NCI-H510A treated with DMSO at 0.1 percent for 48 hours (cell line): ENCODE measurements at places on chromosomes 11 and 22.

- DNase-seq, result peak; percentile 52
These were observed 120.1 kb downstream of the GALNT18 start for GRCh38 chr11:11501546-11502262.

- no peak for DNase-seq
These were observed 82.5 kb downstream of the ARL14EP start for GRCh38 chr11:30405385-30405784.

DNA sequence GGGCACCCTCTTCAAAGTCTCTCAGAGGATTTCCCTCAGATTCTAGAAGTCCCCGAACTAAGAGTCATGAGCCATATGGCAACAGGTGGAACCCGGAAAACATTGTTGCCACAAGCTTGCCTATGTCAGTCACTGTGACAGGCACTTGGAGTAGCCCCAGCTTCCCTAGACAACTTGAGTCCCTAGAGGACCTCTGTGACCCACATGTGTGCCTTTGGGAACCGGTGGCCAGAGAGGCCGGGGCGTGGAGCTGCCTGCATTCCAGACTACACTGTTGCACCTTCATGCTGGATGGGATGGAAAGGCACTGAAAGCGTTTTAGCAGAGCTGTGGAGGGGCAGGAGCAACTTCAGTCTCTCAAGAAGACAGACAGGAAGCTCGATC lies 12.1 kb downstream of the SLC37A2 start:
- DNase-seq, result no peak

- no peak for DNase-seq
These were observed 141.0 kb downstream of the ARHGAP42 start for GRCh38 chr11:100827934-100828661.

DNA sequence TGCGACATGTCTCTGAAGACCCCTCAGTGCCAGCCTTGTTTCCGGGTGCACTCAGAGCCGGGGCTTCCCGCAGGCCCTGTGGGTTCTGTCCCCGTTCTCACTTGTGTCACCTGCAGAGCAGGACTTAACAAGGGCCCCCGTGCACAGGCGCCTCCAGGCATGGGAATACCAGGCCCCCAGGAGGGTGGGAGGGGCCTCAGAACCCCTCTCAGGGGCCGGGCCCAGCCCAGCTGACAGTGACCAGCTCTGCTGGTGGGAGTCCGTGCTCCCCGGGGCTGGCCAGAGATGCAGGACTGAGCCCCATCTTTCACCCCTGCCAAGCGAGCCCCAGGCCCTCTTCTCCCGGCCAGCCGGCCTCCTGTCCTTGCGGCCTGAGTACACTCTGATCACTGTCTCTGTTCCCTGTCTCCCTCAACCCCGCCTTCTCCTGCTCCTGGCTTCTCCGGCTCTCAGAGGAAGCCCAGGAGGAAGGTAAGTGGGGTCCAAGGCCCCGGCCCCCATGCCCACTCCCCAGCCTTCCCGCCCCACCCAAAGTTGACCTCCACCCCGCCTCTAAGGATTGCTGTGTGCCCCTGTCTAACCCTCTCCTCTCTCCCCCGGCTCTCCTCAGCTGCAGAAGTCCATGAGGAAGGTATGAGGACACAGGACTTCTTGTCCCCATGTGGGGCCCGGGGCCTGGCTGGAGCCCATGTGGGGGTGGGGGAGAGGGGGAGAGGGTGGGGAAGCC lies 5.3 kb downstream of the TNNT3 start:
- DNase-seq, result no peak

- DNase-seq, result no peak
These were observed 48.4 kb upstream of the POLD3 start for GRCh38 chr11:74543991-74544390.

- DNase-seq, result no peak
These were observed 4.5 kb upstream of the FGF3 start for GRCh38 chr11:69823641-69824265.

DNA sequence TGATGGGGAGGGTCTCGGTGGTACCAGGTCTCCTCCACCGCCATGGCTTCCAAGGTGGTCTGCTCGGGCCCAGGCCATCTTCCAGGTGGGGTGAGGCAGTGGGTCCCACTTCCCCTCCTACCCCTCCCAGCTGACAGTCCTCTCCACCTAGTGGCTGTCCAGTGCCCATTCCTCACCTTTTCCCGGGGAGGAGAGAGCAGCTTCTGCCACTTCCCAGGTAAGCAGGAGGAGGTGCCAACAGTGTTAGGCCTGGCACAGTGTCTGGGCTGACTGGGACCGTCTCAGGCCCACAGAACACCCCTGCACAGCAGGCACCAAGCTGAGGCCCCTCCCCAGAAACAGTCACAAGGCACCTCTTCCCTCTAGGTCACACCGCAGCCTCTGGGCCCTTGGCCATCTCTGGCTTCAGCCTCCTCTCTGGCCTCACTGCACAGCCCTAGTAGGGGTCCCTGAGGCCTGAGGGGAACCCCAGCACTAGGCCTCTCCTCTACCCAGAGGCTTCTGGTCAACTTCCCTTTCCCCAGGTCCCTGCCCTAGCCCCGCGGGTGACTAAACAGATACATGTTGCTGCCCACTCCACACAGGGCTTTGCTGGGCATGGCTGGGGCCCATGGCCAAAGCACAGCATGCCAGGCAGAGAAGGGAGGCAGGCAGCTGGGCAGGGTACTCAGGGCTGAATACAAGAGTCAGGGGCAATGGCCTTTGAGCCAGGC lies 2.3 kb upstream of the ANKRD13D start:
- DNase-seq, result no peak

GRCh38 chr11:2762031-2762380 lies 62.2 kb upstream of the KCNQ1OT1 start:
- no peak for DNase-seq

- peak; percentile 29 for DNase-seq
These were observed at the start of gene BCO2 for GRCh38 chr11:112174789-112175598. Gene BCO2 (plus strand): TSS chr11:112175512. CDS start chr11:112175602, 90 bp downstream.

GRCh38 chr11:63770763-63771162 lies 2.2 kb upstream of the ZFTA start:
- DNase-seq, result no peak

DNA sequence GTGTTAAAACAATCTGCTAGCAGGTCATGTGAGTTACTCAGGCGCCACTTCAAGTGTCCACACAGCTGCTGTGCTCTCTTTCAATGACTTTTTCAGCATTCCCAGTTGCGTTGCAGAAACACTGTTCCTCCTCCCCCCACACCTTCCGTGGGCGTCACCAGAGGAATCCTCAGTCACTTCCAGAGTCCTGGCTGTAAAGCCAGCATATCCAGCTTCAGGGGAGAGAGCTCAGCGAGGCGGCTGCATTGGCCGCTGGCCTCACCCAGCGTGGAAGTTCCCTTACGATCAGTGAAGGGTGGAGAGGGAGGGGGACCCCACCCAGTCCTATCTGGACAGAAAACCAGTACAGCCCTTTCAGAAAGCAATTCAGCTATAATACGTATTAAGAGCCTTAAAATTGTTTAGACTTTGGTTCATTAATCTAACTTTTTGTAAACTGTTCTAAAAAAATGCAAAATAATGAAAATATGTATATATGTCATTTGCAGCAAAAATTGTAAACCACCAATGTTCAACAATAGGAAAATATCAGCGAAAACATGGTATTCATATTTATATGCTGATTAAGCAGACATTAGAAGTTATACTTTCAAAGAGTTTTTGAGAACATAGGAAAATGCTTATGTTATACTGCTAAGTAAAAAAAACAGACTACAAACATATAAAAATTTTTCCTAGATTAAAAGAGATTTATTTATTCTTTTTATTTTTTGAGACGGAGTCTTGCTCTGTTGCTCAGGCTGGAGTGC lies 2.8 kb upstream of the ANO9 start:
- DNase-seq, result peak; percentile 62

DNA sequence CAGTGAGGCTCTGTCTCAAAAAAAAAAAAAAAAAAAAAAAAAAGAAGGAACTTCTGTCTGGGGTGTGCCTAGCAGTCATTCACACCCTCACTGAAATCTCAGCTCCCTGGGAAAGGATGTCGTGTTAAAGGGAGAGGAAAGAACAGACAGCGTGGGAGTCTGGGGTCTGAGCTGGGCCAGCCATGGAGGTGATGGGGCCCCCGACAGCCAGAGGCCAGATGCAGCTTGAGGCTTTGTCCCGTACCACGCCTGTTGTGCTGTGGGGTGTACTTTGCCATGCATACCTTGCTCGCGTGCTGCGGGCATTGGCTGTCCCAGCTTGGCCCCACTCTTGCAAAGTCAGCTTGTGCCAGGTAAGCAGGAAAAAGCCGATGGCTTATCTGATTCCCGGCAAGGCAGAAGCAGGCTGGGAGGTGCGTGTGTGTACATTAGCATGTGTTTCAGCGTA lies 4.6 kb downstream of the SYT12 start:
- no peak for DNase-seq

GRCh38 chr11:65798882-65799281 lies 12.0 kb downstream of the OVOL1 start:
- DNase-seq, result no peak

DNA sequence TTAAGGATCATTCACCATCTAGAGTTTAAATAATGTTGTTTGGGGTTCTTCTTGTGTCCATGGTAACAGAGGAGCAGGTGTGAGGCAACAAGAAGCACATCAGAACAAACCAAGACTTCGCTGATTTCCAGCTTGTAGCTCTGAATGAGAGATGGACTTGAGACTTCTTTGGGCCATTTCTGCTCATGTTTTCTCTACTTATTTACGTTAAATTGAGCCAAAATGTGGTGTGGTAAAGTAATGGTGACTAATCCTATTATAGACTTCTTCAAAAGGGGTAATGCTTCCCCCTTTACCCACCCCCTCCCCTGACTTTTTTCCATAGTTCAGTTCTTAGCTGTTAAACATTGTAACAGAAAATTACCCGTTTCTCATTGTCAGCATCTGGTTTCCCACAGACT lies 65.2 kb downstream of the CSTPP1 start:
- DNase-seq, result no peak

- no peak for DNase-seq
These were observed 89.4 kb upstream of the CLMP start for GRCh38 chr11:123284454-123284853.

DNA sequence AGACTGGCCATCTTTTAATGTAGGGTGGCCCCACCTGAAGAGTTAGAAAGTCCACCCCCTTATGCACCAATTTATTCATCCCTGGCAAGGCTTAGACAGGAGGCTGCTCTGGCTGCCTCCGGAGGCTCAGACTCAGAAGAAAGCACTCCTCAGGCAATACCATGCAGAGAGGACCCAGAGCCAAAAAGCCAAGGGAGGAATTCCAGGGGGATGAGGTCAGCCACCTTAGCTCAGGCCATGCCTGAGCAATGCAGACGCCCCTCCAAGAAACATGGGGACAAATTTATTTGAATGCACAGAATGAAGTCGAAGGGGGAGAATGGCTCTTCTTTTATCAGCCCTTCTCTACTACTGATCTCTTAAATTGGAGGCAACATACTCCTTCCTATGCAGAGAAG lies 39.7 kb upstream of the GLYAT start:
- no peak for DNase-seq

- no peak for DNase-seq
These were observed 47.7 kb downstream of the DNAJC24 start for GRCh38 chr11:31417357-31417756.

DNA sequence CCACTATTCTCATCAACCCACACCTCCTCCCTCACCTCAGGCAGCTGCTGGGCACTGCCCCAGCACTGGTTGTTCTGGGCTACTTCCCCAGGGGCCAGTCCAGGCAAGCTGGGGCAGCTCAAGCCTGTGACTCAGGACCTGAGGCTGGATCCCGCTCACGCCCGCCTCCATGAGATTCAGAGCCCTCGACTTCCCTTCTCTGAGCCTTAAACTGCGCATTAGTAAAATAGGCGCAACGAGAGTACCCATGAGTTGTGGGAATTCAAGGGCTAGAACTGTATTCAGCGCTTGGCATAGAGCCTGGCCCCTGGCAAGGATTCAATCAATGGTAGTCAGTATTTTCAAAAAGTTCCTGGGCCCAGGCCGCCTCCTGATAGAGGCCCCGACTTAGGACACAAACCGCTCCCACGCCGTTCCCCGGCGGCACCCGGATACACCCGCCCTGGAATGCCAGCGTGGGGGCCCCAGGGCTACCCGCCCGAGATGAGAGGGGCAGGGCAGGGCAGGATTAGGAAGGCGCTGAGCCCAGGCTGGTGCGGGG lies 723 bp upstream of the CD82 start:
- peak; percentile 43 for DNase-seq

DNA sequence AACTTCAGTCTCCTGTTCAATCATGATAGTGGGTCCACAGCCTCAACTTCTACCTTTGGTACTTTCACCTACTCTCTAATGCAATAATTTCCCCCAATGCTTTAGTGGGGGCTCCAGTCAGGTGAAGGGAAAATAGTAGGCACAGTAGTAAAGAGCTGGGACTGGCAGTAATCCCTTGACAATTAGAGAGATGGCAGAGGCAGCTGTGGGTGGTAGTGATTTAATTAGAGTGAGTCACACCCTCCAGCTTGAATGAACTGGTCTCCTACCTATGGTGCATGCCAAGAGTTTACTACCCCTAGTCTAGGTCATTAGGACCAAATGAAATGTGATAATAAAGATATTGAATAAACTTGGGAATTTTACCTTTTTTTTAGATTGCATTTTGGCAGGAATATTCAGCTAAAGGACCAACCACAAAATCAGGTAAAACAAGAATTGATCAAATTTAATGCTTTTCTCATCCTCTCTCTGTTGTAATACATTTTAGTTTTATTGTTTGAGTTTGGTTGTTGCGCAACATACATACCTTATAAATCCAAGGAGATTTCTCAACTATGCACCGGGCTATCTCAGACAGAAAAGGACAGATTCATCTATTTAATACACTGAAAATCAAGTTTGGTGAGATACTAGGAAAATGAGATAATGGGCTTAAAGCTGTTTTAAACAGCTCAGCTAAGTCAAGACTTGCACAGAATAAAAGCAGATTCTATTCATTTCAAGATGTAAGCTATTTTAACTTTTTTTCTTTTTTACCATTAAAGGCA lies 9.0 kb downstream of the PRRG4 start:
- DNase-seq, result no peak

- peak; percentile 36 for DNase-seq
These were observed 369 bp downstream of the DHCR7 start for GRCh38 chr11:71447791-71448256.

DNA sequence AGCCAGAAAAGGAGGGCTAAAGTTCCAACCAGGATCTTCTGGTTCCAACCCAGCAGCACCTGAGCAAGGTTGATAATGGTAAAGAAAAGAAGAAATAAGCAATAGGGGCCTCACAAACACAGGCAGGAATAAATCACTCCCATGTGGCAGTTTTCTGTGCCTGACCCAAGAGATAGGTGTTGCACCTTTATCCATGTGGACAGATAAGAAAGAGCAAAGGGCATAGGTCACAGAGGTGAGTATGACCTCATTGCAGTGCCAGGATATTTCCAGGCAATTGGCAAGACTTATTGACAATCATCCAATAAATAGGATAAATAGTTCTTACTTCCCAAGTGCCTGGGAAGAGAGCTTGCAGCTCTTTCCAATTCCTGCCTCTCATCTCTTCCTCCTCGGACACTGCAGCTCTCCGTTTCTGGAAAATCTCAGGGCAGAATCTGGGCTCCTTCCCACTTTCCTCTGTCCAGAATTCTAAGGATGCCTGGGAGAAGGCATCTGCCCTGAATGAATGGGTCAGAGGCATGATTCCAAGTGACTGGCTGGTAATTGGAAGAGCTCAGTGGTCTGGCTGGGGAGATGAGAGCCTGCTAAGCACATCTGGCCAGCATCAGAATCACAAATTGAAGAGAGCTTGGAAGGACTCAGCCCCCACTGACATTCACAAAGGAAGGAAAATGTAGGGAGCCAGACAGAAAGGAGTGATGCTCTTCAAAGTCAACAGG lies 14.5 kb upstream of the LRRC55 start:
- DNase-seq, result no peak
